AG08395 (cell line): ENCODE measurements at places on chromosomes 2 and 18.

GRCh38 chr2:154375579-154375931 is 322.9 kb upstream of the KCNJ3 start:
- DNase-seq = peak; percentile 36

DNA sequence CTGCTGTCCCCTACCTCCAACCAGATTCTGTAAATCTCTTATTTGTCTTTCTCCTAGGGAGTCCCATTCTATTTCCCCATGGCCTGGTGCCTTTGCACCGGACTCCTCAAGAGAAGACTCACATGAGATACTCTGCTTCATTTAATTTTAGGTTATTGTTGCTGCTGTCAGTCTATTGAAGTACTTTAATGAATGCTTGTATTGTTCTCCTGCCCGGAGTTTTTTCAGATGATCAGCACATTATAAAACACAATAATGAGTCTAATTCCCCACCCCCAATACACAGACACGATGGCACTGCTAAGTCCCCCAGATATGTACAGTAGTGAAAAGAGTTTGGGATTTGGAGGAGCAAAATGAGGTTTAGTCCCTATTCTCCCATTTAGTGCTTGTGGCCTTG is 58.9 kb downstream of the HAUS1 start:
- no peak for DNase-seq

DNA sequence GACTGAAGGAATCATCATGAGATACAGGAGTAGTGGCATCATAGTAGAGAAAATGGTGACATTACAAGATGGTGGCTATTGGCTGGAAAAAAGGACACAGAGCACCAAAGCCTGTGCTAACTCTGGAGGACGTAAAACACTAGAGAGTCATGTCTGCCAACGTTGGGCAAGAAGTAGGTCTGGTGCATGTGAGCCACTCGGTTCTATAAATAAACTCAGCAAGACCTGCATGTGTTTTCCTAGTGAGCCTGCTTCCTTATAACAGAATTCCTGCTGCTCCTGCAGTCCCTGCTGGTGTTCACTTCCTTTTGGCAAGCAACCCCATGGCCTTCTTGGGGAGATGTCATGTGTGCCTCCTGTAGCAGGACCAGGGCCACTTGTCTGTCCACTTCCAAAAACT is 325.2 kb downstream of the OSR1 start:
- no peak for DNase-seq

DNA sequence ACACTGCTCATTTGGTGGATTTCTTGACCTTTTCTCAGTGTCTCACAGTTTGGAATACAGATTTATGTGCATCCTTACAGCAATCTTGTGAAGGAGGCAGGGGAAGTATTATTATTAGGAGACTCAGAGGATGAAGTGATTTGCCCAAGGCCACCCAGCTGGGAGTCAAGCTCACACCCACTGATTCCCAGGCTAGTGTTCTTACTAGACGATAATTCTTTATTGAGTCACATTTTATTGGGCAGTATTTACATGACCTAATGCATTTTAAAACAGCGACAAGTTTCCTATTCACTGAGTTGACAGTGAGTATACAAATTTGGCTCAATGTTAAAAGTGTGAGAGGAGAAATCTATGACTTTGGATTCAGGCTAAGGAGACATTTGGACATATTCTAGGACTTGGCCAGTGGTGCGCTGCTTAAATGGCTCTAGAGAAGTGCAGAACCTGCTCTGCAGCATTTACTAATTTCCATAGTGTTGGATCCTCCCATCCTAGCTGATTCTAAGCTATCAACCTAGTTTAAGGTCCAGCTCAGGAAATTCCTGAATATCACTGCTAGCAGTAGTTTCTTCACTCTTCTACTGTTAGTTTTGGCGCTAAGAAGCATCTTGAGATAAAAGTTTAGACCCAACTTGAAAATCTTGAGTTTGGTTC is 199.3 kb downstream of the MTX2 start:
- no peak for DNase-seq

DNA sequence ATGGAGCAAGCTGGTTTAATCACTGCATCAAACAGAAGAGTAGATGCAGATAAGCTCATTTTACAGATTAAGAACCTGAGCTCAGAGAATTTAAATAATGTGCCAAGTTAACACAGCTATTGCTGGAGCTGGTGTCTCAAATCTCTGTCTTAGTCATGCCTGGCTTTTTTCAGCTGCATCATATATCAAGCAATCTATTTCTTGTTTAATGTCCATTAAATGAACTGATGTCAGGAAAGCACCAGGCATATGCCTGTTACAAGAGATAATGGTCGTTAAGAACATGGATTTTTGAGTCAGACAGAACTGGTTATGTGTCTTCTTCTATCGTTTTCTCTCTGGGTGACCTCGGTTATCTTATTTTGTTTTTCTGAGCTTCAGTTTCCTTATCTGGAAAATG is 59.8 kb upstream of the AQP4 start:
- no peak for DNase-seq

GRCh38 chr2:101112772-101113157 is 38.4 kb downstream of the TBC1D8 start:
- DNase-seq = no peak

DNA sequence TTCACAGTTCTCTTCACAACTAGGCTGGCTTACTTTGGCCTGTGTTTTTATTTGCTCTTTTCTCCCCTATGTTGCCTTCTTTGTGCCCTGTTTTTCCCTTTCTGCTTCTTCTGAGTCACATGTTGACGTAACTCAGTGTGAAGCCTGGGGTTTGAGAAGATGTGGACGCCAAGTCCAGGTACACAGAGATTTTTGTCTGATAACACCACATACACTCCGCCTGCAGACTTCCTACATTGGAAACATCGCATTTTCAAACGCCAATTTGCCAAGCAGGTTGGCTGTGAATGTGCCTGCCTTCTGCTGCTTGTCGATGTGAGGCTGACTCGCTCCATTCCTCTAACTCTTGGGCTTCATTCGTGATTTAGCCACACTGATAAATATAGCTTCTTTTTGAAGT is 62.6 kb upstream of the FN1 start:
- no peak for DNase-seq

DNA sequence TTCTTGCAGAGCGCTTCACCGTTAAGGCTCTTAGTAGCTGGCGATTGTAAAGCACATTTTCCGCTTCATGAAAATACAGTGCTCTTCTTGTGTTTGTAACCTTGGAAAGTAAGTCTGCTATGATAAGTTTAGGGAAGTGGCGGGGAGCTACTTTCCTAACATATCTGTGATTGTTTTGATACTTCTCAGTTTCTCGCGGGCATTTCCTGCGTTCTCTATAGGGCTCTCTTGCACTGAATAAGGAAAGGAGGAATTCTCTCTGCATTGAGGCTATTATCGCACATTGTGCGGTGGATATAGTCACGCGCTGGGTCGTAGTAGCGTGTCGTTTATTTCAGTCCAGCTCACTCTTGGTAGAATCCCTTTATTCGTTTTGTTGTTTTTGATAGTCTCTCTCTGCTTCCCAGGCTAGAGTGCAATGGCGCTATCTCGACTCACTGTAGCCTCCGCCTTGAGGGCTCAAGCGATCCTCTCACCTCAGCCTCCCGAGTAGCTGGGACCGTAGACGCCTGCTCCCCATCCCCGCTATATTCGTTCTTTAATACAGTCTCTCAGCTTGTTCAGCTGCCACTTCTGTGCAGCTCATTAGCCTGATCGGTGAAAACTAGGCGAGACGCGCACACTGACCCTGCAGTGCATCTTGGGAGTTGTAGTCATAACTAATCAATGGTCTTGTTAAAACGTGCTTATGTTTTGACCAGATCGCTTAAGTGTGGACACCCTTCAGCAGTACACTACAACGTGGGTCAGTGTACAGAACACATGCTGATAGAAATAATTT is 1.0 kb upstream of the PPP4R3B start:
- DNase-seq = peak; percentile 62
